Urinary bladder (tissue), 4 donors: ENCODE measurements at places on chromosomes 13 and 19. TPM values are rescaled to one million over a fixed set of nuclear protein-coding genes. Genes with fewer than 3 reads are reported as not detected.

Gene PALM3
- 0.90 TPM for total RNA-seq

Gene CLEC17A
- total RNA-seq, result 0.21 TPM

Gene SRRM5
- not detected for total RNA-seq

Gene SHISA7
- total RNA-seq, result 0.16 TPM

Gene CLEC11A
- total RNA-seq, result 32.4 TPM
